Heart right ventricle (tissue), 16 donors: ENCODE measurements at places on chromosomes 4 and X. TPM values are rescaled to one million over a fixed set of nuclear protein-coding genes. Genes with fewer than 3 reads are reported as not detected.

ARR3 gene
- polyA plus RNA-seq, result not detected

ADH1A gene
- polyA plus RNA-seq, result not detected

TLR10 gene
- polyA plus RNA-seq, result not detected

CYLC1 gene
- polyA plus RNA-seq, result not detected

AMBN gene
- not detected for polyA plus RNA-seq

RENBP gene
- 6.0 TPM for polyA plus RNA-seq

MGAT4D gene
- polyA plus RNA-seq, result not detected

DUSP21 gene
- polyA plus RNA-seq, result not detected

DNA sequence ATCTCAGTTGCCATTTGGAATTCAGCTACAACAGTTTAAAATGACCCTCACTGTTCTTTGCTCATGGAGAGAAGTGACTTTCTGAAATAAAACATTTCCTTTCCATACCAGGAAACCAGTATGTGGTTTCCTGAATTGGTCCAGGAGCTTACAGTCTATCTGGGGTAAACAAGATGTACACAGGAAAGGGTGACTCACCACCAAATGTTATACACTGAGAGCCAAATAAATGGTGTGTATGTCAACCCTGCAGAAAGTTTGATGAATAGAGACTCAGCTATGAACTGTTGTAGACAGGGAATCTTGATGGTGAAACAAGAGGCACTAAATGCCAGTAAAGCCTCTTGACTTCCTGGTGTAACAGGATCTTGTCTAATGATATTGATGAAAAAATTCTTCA lies 100.4 kb downstream of the HS6ST2 start:
- DNase-seq, result no peak

GRCh38 chrX:2588049-2588448 lies 87.3 kb upstream of the DHRSX start:
- no peak for DNase-seq

- no peak for DNase-seq
Observed at GRCh38 chr4:129335276-129335675, 239.3 kb downstream of the C4orf33 start.

DNA sequence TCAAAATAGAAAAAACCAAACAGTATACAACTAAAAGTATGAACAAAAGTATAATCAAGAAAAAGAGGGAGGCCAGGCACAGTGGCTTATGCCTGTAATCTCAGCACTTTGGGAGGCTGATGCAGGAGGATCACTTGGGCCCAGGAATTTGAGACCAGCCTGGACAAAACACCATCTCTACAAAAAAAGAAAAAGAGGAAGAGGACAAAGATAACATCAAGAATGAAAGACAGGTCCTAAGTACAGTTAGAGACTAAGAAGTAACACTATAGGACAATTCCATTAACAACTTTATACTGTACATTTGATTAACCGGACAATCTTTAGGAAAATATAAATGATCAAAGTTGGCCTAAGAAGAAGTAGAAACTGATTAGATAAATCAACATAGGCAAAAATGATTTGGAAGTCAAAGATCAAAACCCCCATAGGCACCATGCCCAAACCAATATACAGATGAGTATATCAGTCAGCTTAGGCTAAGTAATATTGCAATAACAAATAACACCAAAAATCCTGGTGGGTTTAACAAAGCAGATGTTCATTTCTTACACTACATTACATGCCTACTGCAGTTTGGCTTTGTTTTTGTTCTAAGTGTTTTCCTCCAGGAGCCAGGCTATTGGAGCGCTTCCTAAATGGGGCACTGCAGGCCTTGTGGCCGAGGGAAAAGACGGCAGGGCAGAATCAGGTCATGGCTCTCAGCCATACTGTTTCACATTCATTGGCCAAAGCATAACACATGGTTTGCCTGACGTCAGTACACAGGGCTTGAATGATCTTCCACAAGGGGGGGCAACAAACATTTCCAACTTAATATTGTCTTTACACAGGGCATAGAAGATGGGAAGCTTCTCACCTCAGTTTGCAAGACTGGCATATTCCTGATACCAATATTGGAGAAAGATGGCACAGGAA lies 42.2 kb upstream of the HGFAC start:
- peak; percentile 11 for DNase-seq

DNA sequence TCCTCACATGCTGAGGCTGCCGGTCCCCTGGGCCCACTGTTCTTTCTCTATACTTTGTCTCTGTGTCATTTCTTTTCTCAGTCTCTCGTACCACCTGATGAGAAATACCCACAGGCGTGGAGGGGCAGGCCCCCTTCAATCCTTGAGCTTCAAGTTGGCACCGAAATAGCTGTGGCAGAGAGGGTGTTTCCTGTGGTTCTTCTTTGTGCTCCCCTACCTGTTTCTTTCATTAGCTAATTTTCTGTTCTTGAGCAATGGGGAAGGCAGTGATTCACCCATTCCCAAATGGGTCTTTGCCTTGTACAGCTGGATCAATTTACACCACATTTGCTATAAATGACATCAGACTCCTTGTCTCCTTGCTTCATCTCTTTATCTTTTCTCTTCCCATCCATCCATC lies 2.1 kb upstream of the CYSLTR1 start:
- no peak for DNase-seq

DNA sequence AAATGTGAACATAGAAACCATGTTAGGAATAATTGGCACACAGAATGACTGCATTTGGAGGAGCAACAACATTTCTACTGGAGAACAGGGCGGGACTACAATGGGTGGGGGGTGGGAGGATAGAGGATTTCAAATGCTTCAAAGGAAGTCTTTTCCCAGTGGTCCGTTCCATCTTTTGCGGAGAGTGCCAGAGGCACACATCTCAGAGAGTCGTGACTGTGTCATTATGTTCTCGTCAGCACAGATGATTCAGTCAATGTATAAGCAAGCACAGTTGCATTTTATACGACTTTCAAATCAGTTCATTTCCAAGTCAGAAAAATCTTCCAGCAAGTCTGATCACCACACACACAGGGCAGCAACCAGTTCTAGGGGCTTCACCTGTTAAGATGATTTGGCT lies 22.7 kb upstream of the GPR50 start:
- no peak for DNase-seq

GRCh38 chr4:55117511-55117910 lies 7.9 kb downstream of the KDR start:
- DNase-seq, result no peak

DNA sequence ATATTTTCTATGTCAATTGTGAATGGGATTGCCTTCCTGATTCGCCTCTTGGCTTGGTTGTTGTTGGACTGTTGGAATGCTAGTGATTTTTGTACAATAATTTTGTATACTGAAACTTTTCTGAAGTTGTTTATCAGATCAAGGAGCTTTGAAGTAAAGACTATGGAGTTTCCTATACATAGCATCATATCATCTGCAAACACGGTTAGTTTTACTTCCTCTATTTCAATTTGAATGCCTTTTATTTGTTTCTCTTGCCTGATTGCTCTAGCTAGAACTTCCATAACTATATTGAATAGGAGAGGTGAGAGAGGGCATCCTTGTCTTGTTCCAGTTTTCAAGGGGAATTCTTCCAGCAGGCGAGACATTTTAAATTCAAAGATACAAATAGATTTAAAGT lies 226.5 kb downstream of the FBXO8 start:
- DNase-seq, result no peak

GRCh38 chr4:158529505-158529904 lies 7.8 kb downstream of the RXFP1 start:
- DNase-seq, result no peak

DNA sequence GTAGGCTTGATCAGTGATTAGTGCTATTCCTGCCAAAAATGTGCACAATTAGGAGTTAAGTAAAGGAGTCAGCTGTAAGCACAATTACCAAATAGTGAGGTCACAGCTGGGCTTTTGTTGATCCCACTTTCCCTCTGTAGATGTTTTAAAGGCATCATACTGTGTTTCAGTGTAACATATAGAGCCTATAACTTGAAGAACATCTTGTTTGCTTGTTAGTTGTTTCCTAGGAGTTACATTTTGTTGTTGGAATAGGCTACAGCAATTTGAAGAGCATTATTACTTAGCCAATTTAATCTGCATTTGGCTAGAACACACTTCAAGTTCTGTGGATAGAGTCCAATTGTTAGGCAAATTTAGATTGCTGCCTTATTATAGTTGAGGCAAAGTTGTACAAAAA lies 210.7 kb upstream of the MAD2L1 start:
- no peak for DNase-seq

- no peak for DNase-seq
Observed at GRCh38 chr4:24809376-24809775, 14.0 kb downstream of the SOD3 start.

DNA sequence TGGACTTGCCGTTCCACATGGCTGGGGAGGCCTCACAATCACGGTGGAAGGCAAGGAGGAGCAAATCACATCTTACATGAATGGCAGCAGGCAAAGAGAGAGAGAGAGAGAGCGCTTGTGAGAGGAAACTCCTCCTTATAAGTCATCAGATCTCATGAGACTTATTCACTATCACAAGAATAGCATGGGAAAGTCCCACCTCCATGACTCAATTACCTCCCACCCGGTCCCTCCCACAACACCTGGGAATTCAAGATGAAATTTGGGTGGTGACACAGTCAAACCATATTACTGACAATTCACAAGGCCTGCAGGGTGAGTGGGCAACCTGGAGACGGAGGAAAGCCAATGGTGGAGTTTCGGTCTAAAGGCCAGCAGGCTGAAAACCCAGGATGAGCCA lies 394.3 kb upstream of the TRAM1L1 start:
- no peak for DNase-seq

- DNase-seq, result no peak
Observed at GRCh38 chr4:112170451-112170993, 25.3 kb downstream of the FAM241A start.

DNA sequence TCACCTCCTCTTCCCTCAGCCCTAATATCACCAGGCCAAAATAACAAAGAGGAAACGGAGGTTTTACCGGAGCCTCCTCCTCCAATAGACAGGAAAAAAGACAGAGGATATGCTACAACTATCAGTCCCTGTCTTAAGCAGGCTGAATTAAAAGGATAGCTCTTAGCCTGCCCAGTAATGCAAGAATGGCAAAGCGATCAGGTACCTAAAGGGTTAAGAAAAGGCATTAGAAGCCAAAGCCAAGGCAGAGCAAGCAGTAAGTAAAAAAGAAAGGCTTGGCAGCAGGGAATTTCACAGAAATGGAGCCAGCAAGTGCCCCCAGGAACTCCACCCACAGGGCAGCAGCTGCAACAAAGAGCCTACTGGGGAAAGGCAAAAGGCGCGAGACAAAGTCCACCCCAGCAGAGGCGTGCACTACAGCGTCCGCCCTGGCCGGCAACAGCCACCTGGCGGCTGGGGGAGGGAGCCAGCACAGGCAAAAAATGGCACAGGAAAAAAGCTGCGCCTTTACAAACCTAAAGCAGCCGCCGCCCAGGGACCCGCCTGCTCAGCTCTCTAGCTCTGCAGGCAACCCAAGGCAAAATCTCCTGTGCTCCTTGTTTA lies 220.6 kb upstream of the ZC4H2 start:
- no peak for DNase-seq

- peak; percentile 57 for DNase-seq
Observed at GRCh38 chrX:154735695-154736393, 15.0 kb downstream of the GAB3 start.

- no peak for DNase-seq
Observed at GRCh38 chr4:54065282-54066087, 1.1 kb upstream of the CHIC2 start.

GRCh38 chrX:23493941-23494374 lies 159.3 kb downstream of the PTCHD1 start:
- DNase-seq, result no peak

- DNase-seq, result no peak
Observed at GRCh38 chr4:5365071-5366008, 314.1 kb downstream of the STK32B start.

- no peak for DNase-seq
Observed at GRCh38 chr4:531721-532565, 32.9 kb downstream of the PIGG start.

DNA sequence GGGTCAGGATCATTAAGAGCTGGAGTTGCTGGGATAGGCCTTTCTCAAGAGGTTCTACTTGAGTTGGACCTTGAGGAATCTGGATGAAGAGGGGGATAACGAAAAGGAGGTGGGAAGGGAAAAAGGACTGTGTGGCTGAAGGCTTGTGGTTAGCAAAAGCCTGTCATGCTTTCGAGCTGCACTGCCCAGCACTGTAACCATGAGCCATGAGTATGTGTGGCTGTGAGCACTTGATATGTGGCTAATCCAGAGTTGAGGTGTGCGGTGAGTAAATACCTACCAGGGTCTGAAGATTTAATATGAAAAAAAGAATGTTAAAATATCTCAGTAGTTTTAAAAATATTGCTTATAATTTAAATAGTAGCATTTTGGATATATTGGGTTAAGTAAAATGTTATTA lies 11.4 kb downstream of the TMEM165 start:
- no peak for DNase-seq

- DNase-seq, result no peak
Observed at GRCh38 chr4:13461191-13461905, 22.8 kb downstream of the RAB28 start.

GRCh38 chr4:15864651-15865566 lies 73.6 kb downstream of the FGFBP1 start:
- no peak for DNase-seq

- no peak for DNase-seq
Observed at GRCh38 chr4:13331827-13332226, 152.3 kb downstream of the RAB28 start.

- no peak for DNase-seq
Observed at GRCh38 chr4:139154538-139154937, 22.5 kb downstream of the ELF2 start.

DNA sequence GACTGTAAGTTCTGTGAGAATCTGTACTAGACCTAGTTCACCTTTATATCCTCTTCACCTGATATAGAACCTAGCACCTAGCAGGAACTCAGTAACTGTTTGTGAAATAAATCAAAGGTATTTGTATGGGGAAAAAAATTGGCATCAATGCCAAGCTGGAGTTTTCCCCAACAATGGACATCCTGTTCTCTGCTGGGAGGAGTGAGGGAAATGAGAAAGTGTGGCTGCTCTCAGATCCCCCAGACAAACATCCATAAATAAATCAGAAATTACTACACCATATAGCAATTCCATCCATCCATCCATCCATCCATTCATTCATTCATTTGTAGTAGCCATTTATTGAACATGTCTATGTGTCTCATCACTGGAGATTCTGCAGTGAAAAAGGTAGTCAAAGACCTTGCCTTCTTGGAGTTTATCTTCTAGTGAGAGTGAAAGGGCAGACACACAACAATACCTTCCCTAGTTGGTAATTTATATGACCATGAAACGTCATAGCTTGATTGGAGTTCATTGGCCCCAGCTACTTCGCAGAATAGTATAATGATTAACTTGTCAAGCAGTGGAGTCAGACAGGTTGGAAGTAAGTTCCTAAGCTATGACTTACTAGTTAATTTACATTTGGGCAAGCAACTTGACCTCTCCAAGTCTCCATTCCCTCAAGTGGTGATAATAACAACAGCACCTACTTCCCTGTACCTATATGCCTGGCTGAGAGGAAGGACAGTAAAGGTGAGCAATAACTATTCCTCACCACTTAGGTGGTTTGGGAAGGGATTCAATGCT lies 98.7 kb upstream of the KIT start:
- no peak for DNase-seq

DNA sequence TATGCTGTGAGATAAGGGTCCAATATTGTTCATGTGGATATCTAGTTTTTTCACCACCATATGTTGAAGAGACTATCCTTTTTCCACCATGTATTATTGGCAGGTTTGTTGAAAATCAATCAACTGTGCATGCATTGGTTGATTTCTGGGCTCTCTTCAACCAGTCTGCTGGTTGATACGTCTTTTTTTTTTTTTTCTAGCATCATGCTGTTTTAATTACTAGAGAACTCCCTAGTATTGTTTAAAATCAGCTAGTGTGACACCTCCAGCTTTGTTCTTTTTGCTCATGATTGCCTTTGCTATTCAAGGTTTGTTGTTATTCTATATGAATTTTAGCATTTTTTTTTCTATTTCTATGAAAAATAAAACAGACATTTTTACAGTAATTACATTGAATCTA lies 123.9 kb downstream of the SLC7A11 start:
- no peak for DNase-seq
